NCI-H2029 treated with DMSO at 0.1 percent for 48 hours (cell line): ENCODE measurements at places on chromosomes 7 and 10.
A peak's percentile ranks its signal among the peaks of the same experiment; 100 is the strongest.

DNA sequence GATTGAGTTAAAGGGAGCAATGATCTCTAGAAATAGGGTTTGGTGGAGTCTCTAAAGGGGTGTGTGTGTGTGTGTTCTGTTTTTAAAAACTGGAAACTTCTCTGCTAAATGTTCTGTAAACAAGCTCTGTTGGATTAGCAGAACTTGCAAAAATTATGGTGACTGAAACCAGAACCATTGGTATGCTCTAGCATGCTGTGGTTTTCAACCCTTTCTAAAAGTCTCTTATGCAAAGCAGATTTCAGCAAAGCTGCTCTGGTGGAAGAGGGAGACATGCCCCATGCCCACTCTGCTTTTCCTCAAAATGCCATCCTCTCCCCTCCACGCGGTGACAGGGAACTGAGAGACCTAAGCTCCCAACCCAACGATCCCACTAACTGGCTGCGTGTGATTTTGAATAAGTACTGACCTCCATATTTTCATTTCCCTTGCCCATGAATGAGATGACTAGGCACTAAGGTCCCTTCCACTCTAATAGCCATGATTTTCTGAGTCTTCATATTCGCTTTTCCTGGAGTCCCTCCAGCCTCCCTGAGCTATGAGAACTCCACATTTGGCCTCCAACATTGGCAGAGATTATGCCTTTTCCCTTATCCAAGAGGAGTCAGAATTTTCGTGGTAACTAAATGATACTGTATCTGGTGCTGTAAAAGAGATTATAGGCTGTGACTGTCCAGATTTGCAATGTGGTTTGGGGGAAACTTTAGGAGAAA lies 117.3 kb upstream of the PALS2 start:
- no peak for DNase-seq

GRCh38 chr10:133356549-133357284 lies 1.1 kb downstream of the FUOM start:
- no peak for DNase-seq

GRCh38 chr7:5681423-5681822 lies 100.0 kb downstream of the RNF216 start:
- no peak for DNase-seq

- DNase-seq = no peak
These were observed 336.3 kb downstream of the PPP1R3A start for GRCh38 chr7:113582471-113582870.

DNA sequence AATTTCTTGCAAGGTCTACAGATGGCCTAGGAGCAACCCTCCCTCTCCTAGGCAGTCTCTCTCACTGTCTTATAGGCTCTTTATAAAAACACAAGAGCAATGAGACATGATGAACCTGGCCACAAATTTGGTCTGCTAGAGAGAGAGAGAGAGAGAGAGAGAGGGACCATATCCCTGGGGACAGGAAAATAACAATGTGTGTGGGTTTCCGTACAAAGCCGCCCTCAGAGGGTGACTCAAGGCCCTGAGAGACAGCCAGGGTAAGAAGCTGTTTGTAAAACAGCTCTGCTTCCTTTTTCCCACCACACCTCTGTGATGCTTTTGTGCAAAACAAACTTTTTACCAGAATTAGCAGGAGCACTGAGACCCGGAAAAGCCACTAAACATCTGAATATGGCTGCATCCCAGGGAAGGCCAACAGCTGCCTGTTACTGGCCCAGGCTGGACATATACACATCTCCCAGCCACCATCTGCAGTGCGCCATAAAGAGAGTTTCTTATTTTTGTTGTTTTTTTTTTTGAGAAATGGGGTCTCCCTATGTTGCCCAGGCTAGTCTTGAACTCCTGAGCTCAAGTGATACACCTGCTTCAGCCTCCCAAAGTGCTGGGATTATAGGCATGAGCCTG lies 18.4 kb downstream of the GIMAP5 start:
- DNase-seq = no peak

GRCh38 chr10:5971886-5972285 lies 5.5 kb downstream of the IL15RA start:
- no peak for DNase-seq

- DNase-seq = no peak
These were observed 39.0 kb upstream of the IFRD1 start for GRCh38 chr7:112411186-112411795.

- DNase-seq = no peak
These were observed 21.4 kb downstream of the C10orf120 start for GRCh38 chr10:122678266-122678665.

- peak; percentile 31 for DNase-seq
These were observed 39.2 kb upstream of the PPP1R3C start for GRCh38 chr10:91672021-91672608.

DNA sequence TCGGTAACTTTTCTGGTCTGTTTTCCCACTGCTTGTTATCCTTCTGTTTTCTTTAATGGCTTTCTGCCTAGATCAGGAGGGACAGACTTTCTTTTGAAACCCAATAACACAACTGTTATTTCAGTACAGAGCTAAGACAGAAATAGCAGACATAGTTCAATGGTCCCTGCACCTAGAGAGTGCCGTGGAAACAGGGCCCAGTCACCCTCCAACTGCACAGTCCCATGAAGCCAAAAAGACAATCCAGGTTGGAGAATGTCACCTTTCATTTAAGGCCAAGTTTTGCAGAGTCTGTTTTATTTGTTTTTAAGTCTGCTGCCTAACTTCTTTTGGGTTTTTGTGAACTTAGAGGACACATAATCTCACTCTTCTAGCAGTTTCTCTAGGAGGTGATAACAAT lies 2.5 kb downstream of the AIMP2 start:
- no peak for DNase-seq

DNA sequence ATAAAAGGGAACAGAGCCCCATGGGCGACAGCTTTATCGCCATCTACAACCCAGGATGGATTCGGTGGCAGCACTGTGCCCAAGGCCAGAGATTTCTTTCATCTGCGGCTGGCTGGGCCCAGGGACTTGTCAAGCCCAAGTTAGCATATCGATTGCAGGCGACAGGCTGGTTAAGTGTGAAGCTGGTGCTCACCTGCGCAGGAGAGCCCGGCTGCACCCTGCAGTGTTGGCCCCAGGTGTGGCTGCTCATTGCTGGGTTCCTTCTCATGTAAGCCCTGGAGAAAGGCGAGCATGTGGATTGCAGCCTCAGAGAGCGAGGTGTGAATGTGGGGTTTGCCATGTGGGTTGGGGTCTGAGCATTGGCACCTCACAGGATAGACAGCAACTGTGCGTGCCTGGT lies 40.6 kb upstream of the LRRC4 start:
- no peak for DNase-seq

GRCh38 chr7:6153646-6154541 lies 118.5 kb downstream of the CYTH3 start:
- no peak for DNase-seq

GRCh38 chr10:28171468-28172222 lies 131.2 kb downstream of the MPP7 start:
- no peak for DNase-seq

GRCh38 chr10:33739031-33739430 lies 404.6 kb upstream of the NRP1 start:
- DNase-seq = no peak

- DNase-seq = no peak
These were observed 161.0 kb downstream of the ST7 start for GRCh38 chr7:117114272-117114671.

GRCh38 chr10:71225291-71226058 lies 13.1 kb downstream of the UNC5B start:
- no peak for DNase-seq
